ENCODE measurements at places on chromosomes 7 and 10.

DNA sequence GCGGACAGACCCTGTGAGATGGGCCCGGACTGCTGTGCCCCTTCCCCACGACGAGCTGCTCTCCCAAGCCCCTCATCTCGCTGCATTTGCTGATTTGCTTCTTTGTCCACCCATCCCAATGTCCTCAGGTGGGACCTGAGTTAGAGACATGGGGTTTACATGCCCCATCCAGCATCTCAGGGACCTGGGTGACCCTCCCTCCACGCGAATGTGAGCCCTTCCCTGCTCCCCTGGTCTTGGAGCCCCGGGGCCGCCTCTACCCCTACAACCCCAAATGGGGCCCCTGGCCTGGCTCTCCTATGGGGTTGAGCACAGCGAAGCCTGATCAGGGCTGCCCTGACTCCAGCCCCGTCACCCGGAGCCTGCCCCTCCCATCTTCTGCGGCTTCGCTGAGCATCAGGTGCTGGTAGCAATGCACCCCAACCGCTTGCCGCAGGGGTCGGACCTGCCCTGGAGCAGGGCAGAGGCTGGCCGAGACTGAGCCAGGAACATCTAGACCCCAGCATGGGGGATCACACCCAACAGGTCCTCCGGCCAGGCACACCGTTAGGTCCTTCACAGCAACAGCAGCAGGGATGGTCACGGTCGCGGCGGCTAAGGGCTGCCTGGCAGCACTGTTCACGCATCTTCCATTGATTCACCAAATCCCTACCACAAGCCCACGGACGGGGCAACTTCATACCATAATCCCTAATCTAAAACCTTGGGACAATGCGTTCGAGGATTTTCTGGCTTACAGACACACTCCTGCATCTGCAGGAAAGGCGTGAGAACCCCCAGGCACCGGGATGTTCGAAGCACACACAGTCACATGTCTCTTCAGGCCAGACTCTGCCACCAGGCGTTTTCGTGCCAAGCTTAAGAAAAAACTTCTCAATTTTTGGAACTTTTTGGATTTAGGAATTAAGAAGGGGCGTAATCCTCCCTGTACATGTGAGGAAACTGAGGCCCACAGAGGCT is 15.5 kb downstream of the WDR86 start:
- DNase-seq, result no peak

DNA sequence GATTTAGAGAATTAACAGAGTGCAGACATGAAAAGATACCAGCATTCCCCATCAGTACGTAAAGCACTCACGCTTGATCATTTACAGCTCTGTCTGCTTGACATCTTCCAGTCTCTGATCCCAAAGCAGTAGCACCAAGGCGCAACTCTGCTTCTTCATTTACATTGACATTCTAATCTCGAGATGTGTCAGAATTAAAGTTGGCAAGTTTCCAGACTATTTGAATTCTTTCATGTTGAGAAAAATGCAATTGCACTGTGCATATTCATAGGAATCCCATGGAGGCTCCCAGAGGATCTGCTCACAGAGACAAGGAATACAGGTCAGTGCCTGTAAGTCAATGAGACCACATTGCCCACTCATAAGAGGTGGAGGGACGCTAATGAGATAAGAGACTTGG is 183.9 kb downstream of the LRRN3 start:
- no peak for DNase-seq

DNA sequence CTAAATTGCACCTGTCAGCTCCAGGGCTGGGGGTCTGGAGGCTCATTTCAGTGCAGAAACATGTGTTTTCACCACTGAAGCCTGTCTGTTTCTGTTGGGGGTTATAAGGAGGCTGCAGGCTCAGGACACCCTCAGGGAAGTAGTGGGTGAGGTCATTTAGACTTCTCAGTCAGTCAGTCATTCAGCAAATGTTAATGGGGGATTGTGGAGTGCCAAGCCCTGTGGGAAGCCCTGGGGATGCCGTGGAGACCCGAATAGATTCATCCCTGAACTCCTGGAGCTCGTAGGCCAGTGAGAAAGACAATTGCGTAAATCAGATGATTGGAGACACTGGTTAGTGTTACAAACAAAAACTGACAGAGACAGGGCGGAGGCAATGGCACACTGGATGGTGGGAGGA is 19.2 kb downstream of the LHPP start:
- DNase-seq, result no peak

- DNase-seq, result no peak
These were observed 19.5 kb downstream of the CPVL start for GRCh38 chr7:29126804-29127203.

GRCh38 chr7:24921362-24921679 is 58.7 kb downstream of the OSBPL3 start:
- DNase-seq, result no peak
